ENCODE measurements at places on chromosomes 4 and X.

DNA sequence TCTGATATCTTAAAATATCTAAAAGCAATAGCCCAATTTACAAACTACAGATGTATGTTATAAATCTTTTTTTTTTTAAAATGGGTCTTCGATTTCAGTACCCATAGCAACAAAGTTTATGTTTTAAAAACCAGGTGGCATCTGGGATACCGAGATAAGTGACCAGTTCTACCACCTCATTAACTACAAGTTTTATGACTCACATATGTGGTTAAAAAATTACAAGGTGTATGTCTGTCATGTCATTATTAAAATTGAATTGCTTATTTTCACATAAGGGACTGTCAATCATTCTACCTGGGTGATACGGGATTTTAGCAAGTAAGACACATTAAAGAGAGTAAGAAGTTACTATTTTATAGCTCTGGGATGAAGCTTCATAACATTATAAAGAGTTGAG lies 192.0 kb upstream of the ETNPPL start:
- DNase-seq = no peak

- DNase-seq = no peak
Measured at GRCh38 chr4:100014616-100015015, 64.5 kb upstream of the H2AZ1 start.

GRCh38 chrX:100748108-100748507 lies 16.2 kb upstream of the SYTL4 start:
- no peak for DNase-seq

DNA sequence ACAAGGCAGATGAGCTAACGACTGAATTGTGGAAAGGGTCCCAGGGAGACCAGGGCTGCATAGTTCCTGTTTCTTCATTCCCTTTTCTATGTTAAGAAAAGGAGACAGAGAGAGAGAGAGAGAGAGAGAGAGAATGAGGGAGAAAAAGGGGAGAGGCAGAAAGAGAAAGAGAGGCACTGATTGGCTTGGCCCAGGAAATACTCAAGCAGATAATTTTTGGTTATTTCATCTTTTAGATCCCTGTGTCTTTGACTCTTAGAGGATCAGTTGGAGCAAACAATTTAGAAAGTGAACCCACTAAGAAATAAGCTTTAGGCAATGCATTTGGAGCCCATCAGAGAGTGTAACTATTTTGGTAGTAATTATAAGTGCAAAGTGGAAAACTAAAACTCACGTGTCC lies 103.4 kb downstream of the CEP44 start:
- DNase-seq = no peak

- DNase-seq = no peak
Measured at GRCh38 chr4:114615435-114615834, 16.8 kb downstream of the UGT8 start.

DNA sequence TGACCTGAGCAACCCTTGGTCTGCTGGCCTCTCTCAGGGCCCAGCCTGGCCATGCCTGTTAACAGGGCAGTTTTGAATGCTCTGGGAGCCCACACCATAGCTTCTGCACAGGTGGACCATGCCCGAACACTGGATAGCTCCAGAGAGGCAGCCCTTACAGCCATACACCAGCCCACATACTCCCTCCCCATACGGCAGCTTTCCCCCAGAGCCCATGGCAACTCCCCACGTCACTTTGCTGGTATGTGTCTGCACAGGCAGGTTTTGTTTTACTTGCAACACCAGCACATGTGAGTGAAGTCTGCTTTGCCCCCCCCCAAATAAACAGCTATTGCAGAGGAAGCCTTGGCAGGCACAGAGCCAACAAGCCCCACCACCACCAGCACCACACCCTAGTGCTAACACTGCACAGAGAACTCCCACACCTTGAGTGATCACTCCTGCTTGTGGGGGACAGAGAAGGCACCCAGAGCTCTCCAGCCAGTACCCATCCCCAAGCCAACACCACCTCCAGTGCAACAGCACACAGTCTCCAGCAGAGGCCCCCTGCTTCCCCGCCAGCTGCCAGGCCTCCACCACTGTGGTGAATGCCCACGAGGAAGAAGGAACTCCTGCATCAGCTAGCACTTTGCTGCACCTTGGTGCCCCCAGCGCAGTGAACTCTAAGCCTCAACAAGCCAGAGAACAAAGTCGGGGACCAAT lies 87.3 kb downstream of the STPG2 start:
- DNase-seq = no peak

GRCh38 chr4:176784816-176785215 lies 7.9 kb downstream of the VEGFC start:
- no peak for DNase-seq

- no peak for DNase-seq
Measured at GRCh38 chr4:38612646-38613414, 51.2 kb upstream of the KLF3 start.

- DNase-seq = no peak
Measured at GRCh38 chr4:67550857-67551256, 5.6 kb upstream of the CENPC start.

- DNase-seq = no peak
Measured at GRCh38 chrX:10728806-10729389, 108.5 kb upstream of the MID1 start.

GRCh38 chr4:73770917-73771316 lies 30.5 kb downstream of the CXCL8 start:
- no peak for DNase-seq

DNA sequence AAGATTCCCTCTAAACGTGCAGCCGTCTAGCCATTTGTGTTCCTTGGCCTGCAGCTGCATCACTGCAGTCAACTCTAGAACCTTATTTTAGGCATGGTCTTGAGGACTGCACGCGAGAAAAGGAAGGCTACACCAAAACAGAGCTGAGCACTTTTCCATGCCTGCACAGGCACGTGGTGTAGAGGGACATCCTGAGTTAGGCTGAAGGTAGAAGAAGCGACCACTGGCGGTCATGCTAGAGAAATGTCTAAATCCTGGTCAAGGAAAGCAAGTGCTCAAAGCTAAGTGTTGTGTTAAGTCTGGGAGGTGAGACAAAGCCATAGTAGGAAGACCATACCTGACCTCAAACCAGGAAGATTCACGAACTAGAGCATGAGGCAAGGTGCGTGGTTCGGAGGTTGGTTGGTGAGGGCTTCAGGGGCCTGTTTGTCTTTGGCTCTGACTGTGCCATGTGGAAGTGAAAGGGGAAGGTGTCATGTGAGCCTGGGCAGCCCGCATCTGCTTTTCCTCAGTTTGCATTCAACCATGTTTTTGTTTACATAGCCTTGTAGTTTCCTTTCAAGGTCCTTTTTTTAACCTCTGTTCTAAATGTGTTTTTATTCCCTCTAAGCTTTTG lies 203.8 kb downstream of the AASDH start:
- no peak for DNase-seq

DNA sequence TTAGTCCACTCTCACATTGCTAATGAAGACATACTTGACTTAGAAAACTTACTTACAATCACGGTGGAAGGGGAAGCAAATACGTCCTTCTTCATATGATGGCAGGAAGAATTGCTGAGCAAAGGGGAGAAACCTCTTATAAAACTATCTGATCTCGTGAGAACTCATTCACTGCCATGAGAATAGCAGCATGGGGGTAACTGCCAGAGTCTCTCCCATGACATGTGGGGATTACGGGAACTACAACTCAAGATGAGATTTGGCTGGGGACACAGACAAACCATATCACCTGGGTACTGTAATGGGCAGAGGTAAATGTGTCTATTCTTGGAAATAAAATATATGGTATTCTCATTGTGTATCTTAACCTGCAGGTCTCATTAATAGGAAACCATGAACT lies 711.6 kb upstream of the GRID2 start:
- DNase-seq = no peak

DNA sequence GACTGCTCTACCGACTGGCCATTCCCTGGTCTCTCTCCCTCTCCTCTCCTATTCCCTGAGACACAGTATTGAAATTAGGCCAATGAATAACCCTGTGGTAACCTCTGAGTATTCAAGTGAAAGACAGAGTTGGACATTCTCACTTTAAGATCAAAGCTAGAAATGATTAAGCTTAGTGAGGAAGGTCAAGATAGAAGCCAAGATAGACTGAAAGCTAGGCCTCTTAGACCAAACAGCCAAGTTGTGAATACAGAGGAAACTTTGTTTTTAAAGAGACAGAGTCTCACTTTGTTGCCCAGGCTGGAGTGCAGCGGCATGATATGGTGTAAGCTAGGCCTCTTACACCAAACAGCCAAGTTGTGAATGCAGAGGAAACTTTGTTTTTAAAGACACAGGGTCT lies 64.6 kb downstream of the KDM6A start:
- DNase-seq = no peak

GRCh38 chrX:9542106-9542760 lies 77.4 kb downstream of the TBL1X start:
- DNase-seq = no peak

DNA sequence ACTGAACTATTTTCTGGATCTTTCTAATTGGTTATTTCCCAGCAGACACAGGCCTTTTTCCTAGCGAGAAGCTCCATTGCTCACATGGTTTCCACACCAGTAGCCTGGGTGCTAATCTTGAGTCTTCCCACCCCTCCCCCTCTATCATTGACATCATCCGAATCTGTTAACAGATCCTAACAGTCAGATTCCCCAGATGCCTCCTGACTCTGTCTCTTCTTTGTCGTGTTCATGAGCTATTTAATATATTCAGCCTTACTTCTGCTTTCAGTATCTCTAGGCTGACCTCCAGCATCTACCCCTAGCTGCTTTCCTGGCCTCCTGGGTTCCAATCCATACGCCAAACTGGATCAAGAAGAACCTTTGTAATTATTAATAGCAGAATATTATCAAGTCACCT lies 85.0 kb downstream of the CLNK start:
- DNase-seq = no peak

GRCh38 chr4:166493924-166494345 lies 620.9 kb downstream of the TLL1 start:
- no peak for DNase-seq

GRCh38 chr4:89708903-89709421 lies 128.0 kb downstream of the SNCA start:
- no peak for DNase-seq

DNA sequence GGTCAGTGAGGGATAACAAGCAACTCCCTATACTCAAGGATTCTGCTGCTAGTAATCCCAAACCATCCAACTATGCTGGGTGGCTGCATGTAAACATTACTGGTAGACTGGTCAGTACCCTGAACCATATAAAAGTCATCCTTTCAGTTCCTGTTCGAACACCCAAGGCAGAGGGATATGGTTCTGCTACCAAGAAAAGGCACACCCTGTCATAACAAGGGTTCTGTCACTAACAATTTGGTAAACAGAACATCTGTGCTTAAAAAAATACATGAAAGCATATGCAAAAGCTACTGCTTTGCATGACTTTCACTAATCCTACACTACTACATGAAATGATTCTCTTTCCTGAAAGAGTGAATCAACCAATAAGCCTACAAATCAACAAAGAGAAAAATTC lies 76.8 kb upstream of the MCF2 start:
- DNase-seq = no peak

DNA sequence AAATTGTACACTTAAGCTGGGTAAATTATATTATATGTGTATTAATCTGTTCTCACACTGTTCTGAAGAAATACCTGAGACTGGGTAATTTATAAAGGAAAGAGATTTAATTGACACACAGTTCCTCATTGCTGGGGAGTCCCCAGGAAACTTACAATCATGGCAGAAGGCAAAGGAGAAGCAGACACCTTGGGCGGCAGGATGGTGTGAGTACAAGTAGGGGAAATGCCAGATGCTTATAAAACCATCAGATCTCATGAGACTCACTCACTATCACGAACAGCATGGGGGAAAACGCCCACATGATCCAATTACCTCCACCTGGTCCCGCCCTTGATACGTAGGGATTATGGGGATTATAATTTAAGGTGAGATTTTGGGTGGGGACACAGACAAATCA lies 34.9 kb downstream of the PDE5A start:
- no peak for DNase-seq

GRCh38 chrX:132375941-132376340 lies 112.9 kb downstream of the MBNL3 start:
- no peak for DNase-seq

- DNase-seq = no peak
Measured at GRCh38 chr4:76610751-76611547, 175.9 kb downstream of the SHROOM3 start.

- DNase-seq = no peak
Measured at GRCh38 chr4:6687947-6688878, 5.5 kb upstream of the S100P start.

GRCh38 chr4:141643557-141643956 lies 7.2 kb downstream of the IL15 start:
- DNase-seq = no peak

DNA sequence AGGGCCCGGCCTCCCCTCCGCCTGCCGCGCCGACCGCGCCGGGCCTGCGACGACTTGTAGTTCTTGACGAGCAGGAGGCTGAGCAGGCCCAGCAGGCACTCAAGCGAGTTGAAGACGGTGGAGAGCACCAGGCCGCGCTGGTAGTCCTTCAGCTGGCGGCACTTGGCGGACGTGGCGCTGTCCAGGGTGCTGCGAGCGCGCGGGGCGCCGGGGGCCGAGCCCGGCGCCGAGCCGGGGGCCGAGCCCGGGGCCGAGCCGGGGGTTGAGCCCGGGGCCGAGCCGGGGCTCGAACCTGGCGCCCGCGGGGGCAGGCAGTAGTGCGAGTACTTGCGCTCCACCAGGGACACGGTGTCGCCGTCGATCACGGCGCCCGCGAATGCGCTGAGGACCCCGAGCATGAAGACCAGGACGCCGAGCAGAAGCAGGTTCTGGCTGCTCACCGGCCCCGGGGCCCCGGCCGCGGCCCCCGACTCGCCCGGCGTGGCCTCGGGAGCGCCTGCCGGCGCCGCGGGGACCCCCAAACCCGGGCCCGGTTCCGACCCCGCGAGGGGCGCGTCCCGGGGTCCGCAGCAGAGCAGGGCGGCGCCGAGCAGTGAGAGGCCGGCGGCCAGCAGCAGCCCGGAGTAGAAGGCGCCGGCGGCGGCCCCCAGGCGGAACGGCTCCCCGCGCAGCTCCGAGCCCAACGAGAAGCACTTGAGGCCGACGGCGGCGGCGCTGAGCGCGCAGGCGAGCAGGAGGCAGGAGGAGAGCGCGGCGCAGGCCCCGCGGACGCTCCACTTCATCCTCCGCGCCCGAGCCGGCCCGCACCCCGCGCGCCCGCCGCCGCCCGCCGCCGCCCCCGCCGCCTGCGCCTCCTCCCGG lies 584 bp downstream of the TMEM271 start:
- DNase-seq = no peak

DNA sequence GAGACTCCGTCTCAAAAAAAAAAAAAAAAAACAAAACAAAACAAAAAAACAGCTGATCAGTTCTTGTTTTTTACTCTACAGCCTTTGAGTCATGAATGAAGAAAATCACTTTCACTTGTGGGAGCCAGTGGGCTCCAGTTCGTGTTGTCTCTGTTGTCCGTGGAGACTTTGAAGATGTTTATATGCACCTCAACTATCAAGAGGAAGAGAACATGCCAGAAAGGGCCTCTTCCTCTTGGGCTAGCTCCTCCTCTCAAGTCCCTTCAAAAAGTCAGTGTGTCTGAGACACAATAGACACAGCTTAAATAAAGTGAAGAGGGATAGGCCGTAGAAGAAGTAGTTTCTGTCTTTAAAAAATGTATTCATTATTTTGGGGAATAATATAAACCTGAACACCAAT lies 182.7 kb downstream of the KDR start:
- no peak for DNase-seq

Data from cerebellar nuclear complex (tissue), 1 donor.